ENCODE measurements at places on chromosomes 3 and 15.

DNA sequence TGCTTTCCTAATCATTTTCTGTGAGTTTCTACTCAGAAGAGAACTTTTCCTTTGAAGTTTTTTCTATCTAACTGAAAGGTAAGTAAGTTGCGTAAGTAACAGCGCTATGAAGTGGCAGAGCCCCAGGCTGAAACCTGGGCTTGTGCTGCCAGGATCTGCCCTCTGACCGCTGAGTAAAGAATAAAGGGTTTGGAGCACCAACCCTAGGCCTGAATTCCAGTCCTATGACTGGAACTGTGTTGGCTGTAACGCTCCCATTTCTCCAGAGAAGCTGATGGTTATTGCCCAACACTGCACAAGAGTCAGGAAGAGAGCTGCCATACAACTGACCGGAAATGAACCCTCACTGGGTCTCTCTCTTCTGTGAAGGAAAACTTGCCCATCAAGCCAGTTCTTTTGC, 87.0 kb downstream of the FOXB1 start:
- peak; percentile 65 for DNase-seq

- no peak for DNase-seq
These were observed 251.4 kb upstream of the UMPS start for GRCh38 chr3:124478830-124479229.

DNA sequence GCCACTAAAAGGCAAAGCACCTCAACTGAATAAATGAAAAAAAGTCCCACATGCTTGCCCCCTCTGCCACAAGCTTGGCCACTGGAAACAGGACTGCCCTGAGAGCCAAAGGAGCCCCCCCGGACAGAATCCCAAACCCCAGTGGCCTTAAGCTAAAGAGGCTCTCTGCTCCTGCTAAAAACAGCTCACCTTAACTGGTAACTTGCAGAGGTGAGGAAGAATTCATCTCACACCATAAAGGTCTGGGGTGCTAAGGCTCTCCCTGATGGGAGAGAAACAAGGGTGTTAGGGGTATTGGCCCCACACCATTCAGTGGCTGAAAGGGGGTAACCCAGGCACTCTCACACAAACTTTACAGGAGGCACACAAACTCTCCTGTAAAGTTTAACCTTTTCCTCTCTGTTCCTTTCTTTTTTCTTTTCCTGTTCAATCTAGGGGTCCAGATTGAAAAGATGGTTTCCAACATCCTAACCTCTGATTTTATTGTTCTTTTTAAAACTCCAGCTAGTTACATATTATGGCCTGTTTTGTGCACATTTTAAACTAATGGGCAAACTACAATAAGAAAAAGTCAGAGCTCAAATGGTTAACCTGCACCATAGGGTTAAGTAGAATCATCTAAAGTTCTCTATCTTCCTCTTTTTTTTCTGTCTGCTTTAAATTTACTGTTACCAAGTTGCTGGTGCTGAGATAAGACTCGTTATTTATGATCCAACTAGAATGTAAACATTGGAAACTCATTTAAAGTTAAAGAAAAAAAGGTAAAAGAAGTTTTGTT, 19.9 kb downstream of the TRANK1 start:
- no peak for DNase-seq

GRCh38 chr3:196611761-196612483, 27.6 kb upstream of the NRROS start:
- no peak for DNase-seq

- DNase-seq: no peak
These were observed 201.4 kb upstream of the CTNNB1 start for GRCh38 chr3:40997711-40998519.

DNA sequence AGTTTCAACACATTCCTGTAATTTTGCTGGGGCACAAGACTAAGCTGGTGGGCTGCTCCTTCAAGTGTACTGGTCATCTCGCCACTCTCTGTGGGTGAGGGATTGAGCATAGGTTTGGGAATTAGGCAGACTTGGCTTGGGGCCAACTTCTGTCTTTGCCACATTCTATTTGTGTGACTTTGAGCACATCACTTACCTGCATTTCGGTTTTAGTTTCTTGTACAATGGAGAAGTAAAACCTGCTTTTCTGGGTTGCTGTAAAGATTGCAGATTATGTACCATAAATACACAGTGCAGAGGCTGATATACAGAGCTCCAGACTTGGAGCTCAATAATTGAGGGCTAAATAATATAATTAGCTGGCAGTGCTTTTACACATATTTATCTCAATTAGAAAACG, 162.1 kb downstream of the C3orf38 start:
- no peak for DNase-seq

GRCh38 chr3:184479426-184480126, 82.0 kb upstream of the EPHB3 start:
- DNase-seq: no peak

DNA sequence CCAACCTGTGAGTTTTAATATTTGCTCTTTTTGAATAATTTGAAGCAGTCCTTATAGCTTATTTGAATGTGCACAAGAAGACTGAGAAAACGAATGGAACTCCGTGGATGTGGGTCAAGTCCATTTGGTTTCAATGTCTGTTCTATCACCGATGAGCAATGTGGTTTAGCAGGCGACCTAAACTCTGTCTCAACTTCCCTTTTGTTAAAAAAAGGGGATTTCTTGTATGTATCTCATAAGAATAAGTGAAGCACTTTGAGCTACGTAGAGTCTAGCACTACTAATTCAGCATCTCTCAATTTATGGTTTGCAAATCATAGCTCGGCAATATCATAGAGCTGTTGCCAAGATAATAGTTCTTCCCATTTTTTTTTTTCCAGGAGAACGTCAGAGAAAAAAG, 4.6 kb upstream of the SKIL start:
- no peak for DNase-seq

- DNase-seq: no peak
These were observed 84.3 kb upstream of the RNF7 start for GRCh38 chr3:141653847-141654246.

DNA sequence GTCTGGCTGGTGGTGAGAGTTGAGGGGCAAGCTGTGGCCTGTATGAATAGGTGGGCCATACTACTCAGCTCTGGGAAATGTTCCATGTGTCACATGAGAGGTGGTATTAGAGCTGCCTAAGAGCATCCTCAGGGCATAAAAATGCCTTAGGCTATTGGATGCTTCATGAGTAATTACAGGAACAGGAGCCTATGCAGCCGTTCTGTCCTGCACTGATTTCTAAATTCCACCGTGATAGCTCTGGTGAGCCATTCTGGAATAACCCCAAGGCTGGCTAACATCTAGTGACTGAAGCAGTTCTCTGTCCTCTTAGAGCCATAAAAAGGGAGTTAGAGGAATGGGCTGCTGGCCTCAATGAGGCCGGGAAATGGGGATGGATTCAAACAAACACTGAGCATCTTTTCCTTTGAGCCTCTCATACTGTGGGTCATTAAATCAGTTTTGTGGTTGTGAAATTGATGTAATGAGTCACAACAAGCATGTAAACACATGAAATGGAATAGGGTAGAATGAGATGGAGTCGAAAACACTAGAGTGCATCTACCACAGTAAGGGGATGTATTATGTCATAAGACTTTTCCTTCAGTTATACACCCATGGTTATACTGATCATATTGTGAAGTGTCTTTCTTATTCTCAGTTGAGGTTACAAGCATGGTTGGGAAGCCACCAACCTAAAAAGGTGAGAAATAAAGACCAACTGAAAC, 41.0 kb downstream of the DGKG start:
- DNase-seq: no peak

- no peak for DNase-seq
These were observed 12.2 kb downstream of the PRC1 start for GRCh38 chr15:90982135-90982534.

GRCh38 chr3:194869482-194870169, 183.9 kb downstream of the FAM43A start:
- peak; percentile 50 for DNase-seq

DNA sequence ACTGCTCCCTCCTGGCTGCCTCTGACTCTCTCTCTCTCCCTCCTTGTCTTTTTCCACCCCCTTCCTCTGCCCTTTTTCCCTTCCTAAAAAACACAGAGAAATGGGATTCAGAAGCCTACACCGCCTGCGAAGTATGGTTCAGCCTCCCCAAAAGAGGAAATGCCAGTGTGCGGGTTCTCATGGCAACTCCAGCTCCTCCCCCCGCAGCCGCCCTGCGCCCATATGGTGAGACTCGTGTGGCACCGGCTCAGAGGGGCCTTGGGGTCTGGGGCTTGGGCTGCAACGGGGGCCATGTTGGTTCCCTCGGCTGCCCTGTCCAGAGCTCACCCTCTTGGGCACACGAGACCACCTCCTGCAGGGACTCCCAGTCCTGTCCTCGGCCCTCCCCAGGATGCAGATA, 23.6 kb upstream of the LINGO1 start:
- no peak for DNase-seq

DNA sequence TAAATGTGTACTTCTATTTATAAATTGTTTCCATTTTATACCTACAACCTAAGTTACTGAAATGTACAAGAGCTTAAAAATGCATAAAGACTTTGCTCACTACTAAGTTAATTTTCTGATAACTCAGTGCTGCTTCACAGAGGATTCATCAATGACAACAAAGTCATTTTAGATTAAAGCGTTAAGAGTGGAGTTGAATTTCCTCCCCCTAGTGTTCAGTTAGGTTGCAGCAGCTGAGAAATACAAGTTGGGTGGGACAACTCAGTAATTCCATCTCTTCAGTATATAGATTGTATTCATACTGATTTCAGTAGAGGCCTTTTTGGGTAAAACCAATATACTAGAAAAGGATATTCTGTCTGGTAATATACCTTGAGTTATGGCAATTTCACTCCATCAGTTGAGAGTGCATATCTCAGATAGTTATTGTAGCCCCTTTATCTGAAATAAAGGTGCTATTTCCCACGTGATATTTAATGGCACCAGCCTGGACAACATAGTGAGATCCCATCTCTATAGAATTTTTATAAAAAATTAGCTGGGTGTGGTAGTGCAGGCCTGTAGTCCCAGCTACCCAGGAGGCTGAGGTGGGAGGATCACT, 6.9 kb upstream of the RPL35A start:
- DNase-seq: no peak

GRCh38 chr15:98003996-98004395, 43.5 kb downstream of the ARRDC4 start:
- no peak for DNase-seq

DNA sequence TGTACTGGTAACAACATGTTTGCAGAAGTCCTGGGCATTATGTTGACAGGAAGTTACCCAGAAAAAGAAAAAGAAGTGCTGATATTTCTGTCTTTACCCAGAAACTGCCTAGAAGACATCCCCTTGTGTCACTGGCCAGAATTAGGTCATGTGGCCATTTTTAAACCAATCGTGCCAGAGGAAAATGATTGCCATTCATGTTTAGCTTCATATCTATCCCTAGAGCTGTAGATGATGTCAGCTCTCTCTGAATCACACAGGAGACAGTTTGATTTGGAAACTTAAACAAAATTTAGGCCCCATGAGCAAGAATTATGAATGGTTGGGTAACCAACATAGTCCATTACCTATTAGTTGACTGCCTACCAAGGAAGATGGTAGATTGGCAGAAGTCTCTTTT, 8.9 kb upstream of the PLOD2 start:
- DNase-seq: no peak

DNA sequence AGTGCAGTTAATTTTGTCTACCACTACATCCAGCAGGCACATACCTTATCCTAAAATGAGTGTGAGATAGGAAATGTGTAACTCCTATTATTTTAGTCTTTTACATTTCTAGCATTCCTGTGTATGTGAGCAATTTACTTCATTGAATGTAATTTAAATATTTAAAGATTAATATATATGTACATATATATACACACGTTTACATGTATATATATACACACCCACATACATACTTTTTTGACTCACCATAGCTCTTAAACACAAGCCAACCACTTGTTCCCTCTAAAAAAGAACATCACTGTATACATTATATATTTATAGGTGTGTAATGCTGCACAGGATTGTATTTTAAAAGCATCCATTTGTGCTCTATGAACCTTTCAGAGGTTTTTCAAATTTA, 425.6 kb upstream of the NECTIN3 start:
- DNase-seq: no peak

GRCh38 chr15:25243800-25244097, 195.1 kb downstream of the UBE3A start:
- DNase-seq: no peak

GRCh38 chr3:195616681-195617080, 32.9 kb upstream of the APOD start:
- DNase-seq: no peak

DNA sequence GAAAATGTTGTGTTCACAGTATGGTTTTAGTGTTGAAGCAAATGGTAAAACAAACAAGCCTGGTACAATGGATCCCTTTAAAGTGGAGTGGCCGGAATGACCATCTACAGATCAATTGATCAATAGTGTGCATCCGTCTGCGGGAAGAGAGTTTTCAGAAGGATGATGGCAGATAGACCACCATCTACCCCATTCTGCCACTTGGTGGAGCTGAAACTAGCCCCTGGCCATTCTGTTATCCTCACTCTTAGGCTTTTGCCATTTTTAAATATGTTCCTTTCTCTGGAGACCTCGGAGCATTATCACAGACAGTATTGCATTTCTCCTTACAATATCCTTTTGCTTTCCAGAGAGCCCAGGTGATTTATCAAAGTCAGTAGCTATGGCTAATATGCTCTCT, 258.9 kb upstream of the CFAP20DC start:
- no peak for DNase-seq

- no peak for DNase-seq
These were observed 42.9 kb downstream of the TNFAIP8L3 start for GRCh38 chr15:51051776-51052175.

DNA sequence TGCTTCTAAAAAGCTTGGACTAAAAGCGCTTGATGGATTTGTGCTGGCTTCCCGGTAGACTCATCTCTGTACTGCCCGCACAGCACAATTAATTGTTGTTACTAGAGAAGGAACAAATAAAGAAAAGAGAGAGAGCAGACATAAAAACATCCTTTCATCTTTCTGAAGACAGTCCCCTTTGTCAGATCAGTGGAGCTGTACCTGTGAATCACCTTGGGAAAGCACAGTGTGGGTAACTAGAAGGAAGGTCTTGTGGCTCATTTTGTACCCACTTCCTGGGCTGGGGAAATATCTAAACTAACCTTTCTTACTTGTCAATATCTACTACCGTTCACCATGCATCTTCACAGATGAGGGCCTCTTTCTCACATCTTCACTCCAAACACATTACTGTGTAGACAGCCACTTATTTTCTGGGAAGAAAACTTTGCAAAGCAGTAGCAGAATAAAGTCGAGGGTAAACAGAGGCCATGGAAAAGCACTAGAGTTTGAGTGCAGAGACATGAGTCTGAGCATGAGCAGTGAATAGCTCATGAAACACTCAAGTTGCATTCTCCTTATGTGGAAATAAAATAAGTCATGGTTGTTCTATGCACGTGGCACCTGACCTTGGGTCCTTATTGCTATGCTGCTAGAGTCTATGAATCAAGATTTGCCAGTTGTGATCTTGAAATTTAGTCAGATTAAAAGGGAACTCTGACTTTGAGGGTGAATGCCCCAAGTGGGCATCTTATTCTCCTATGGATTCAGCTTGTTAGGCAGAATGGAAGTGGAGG, 169.3 kb downstream of the LPP start:
- DNase-seq: no peak

DNA sequence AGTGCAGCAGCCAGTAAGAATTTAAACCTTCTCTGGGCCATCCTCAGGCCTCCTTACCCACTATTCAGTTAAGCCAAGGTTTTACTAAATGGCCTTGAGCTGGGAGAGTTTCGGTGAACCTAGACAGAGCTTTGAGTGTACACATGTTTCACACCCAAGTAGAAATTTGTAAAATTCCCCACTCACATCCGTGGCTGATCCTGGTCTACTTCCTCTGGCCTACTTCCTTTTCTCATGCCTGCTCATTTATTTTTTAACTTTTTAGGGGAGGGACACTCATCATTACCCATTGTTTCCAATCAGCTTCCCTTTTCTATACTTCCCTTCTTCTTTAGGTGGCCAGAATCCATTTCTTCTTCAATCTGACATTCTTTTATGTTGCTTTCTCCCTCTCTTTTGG, 7.6 kb downstream of the CX3CR1 start:
- DNase-seq: no peak

Data from A549 (cell line).